ENCODE measurements at places on chromosomes 11 and 22. TPM values are rescaled to one million over a fixed set of nuclear protein-coding genes. Genes with fewer than 3 reads are reported as not detected.

Gene ART1
- total RNA-seq = not detected

Gene KCNE3
- 0.18 TPM for total RNA-seq

Gene STIP1
- total RNA-seq = 363 TPM

Gene GGTLC3
- total RNA-seq = not detected

Gene OR5A1
- total RNA-seq = not detected

Gene SCGB1A1
- total RNA-seq = not detected

Gene TEX12
- total RNA-seq = not detected

Gene VSIG2
- not detected for total RNA-seq

Gene TRIM49
- not detected for total RNA-seq

Gene USP2
- total RNA-seq = 0.18 TPM

Gene TRIM29
- not detected for total RNA-seq

Gene CHADL
- total RNA-seq = 0.28 TPM

Gene EXPH5
- total RNA-seq = 0.56 TPM

Gene APOL6
- 7.2 TPM for total RNA-seq

- no peak for DNase-seq
These were observed 20.5 kb upstream of the FSHB start for GRCh38 chr11:30210357-30210756.

- no peak for DNase-seq
These were observed 7.3 kb downstream of the OAF start for GRCh38 chr11:120217941-120218694.

- no peak for DNase-seq
These were observed 183.5 kb downstream of the DSCAML1 start for GRCh38 chr11:117613521-117613920.

GRCh38 chr11:60753309-60753708 lies 3.4 kb upstream of the MS4A15 start:
- no peak for DNase-seq

- peak; percentile 45 for DNase-seq
These were observed 102.9 kb downstream of the CCDC81 start for GRCh38 chr11:86477495-86478155.

- DNase-seq = no peak
These were observed 73.8 kb upstream of the CRTAM start for GRCh38 chr11:122764371-122765090.

DNA sequence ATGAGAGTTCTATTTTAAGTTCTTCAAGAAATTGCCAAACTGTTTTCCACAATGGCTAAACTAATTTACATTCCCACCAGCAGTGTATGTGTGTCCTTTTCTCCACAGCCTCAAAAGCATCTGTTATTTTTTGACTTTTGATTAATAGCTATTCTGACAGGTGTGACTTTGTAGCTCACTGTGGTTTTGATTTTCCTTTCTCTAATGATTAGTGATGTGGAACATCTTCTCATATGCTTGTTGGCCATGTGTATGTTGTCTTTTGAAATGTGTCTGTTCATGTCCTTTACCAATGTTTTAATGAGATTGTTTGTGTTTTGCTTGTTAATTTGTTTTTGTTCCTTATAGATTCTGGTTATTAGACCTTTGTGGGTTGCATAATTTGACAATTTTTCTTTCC lies 18.0 kb upstream of the RAB38 start:
- DNase-seq = no peak

GRCh38 chr11:64058494-64058893 lies 22.8 kb downstream of the FLRT1 start:
- no peak for DNase-seq

GRCh38 chr22:26045051-26045450 lies 124.2 kb upstream of the SEZ6L start:
- no peak for DNase-seq

- no peak for DNase-seq
These were observed 56.8 kb upstream of the ALX4 start for GRCh38 chr11:44366741-44367140.

DNA sequence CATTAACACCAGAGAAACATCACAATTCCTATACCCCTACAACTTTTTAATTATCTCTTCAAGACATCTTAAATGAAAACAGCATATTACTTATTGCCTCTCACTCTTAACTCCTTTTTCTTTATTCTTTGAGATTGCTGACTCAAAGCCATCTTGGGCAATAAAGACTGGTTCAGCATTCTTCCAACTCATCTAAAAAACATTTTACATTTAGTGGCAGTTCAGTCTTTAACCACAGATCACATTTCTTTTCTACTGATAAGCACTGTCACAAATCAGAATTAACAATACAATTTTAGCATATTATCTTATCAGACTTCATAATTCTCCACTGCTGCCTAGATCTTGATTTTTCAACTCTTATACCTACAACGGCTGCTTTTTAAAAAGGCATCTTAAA lies 34.0 kb downstream of the SIK3 start:
- DNase-seq = peak; percentile 68

- DNase-seq = peak; percentile 79
These were observed 71.7 kb downstream of the AMBRA1 start for GRCh38 chr11:46521961-46522681.

DNA sequence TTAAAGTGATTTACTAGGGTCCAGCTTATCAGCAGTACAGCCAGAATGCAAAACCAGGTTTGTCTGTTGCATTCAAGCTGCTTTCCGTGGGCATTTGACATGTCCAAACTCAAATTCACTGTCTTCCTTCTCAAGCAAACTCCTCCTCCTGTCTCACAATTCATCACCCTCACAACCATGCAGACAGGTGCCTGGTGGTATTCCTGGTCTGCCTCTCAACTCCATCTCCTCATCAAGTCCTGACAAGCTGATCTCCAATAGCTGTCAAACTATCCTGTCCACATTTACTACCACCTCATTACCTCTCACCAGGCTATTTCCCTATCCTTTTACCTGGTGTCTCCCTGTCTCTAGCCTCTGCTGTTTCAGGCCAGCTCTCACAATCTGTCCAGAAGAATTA lies 49.1 kb upstream of the LYVE1 start:
- no peak for DNase-seq

- DNase-seq = no peak
These were observed 18.9 kb downstream of the TOM1 start for GRCh38 chr22:35318346-35319215.

GRCh38 chr11:12224537-12224893 lies 114.1 kb downstream of the MICAL2 start:
- peak; percentile 94 for DNase-seq

GRCh38 chr11:73234471-73235181 lies 16.5 kb downstream of the P2RY2 start:
- DNase-seq = no peak

DNA sequence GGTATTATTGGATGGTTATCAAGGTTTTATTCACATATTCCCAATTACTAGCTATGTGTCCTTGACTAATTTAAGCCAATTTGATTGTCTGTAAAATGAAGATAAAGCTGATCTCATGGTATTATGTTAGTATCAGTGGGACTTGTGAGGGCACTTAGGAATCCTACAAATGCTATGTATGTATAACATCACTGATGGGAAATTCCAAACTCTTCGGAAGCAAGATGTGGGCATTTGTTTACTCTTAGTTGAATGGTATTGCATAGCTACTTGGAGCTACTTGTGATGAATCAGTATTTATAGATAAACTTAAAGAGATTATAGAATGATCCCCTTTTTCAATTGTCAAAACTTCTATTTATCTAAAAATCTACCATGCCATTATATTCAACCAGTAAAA lies 239.9 kb downstream of the CNTN5 start:
- peak; percentile 0 for DNase-seq

DNA sequence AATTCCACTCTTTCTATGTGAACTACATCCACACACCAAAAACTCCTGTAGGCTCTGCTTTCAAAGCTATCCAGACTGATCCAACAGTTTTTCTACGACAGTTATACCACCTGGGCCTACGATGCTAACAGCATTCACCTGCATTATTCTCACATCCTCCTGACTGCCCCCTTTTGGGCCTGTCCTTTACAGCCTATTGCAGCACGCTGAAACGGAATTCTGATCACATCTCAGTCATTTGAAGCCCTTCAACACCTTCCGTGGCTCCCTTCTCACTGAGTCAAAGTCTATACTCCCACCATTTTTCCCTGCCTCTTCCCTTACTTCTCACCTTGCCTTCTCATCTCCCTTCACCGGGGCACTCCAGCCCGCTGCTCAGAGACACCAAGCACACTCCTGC lies 791.3 kb upstream of the KIRREL3 start:
- DNase-seq = no peak

- no peak for DNase-seq
These were observed 79.5 kb upstream of the HMGXB4 start for GRCh38 chr22:35177811-35178210.

DNA sequence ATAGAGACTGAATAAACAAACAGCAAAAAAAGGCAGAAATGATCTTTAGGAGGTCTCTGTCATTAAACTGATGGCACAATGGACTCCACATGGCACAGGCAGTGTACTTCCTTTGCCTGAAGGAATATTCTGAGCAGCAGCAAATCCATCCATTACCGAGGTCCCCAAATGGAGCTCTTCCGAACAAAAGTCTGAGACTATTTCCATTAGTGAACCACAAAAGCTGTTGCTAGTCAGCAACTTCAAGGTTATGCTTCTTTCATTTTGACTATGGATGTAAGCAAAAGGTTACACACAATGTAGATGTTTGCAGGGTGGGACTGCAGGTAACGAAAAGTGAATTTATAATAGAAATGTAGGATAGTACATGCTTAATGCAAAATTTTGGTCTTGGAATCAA lies 14.5 kb downstream of the NARS2 start:
- DNase-seq = no peak

DNA sequence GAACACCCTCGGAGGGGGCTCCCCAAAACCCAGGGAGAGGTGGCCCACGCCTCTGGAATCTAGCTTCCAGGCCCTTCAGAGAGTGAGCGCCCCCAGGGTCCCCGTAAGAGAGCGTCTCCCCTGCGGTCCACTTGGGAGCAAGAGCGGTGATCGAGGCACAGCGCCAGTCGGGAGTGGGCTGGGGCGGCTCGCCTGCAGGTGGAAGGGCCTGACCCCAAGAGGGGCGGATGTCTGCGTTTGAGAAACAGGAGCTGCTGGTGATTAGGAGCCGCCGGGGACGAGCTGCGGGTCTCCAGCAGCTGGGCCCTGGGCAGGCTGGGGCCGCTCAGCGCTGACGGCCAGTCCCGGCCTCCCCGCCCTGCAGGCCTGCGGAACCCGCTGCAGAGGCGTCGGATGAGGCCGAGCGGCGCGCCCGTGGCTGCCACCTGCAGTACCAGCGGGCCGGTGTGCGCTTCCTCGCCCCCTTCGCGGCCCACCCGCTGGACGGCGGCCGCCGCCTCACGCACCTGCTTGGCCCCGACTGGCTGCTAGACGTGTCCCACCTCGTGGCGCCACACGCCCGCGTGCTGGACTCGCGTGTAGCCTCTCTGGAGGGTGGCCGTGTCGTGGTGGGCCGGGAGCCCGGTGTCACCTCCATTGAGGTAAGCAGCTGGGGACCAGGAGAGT lies 10.0 kb downstream of the TMEM132A start:
- no peak for DNase-seq

GRCh38 chr11:59542142-59542810 lies 30.9 kb downstream of the OR4D9 start:
- no peak for DNase-seq

GRCh38 chr11:103870821-103871309 lies 165.6 kb upstream of the DDI1 start:
- no peak for DNase-seq

DNA sequence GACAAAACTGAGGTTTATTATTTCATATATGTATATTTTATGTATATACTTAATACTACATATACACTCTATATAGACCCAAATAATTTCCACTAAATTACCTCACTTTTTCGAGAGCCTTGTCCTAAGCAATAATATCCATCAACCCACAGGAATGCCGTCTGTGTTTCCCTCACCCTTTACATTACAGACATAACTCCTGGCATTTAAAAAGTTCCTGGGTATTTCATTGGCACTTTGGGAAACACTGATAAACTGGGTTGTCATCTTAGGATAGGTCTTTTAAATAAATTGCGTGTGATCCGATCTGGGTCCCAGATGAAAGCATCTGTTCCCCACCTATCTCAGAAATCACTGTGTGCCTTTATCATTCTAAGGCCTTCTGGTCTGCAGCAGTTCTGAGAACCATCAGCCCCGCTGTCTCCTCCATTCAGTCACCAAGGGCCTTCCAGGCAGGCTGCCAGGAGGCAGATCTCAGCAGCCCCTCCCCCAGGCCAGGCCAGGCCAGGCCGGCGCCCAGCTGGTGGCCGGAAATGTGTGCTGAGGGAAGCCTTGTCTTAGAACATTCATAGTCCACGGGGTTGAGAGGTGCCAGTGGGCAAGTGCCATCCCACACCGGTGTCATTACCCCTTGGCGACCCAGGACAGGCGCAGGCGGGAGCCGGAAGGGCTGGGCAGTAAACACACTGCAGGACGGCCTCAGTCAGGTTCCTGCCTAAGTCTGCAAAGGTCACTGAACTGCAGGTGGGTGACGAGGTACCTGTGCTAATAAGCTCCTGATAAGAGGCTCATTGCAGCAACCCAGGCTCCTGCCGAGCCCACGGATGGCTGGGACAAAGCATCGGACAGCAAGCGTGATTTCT lies 3.3 kb downstream of the FGF19 start:
- peak; percentile 75 for DNase-seq

DNA sequence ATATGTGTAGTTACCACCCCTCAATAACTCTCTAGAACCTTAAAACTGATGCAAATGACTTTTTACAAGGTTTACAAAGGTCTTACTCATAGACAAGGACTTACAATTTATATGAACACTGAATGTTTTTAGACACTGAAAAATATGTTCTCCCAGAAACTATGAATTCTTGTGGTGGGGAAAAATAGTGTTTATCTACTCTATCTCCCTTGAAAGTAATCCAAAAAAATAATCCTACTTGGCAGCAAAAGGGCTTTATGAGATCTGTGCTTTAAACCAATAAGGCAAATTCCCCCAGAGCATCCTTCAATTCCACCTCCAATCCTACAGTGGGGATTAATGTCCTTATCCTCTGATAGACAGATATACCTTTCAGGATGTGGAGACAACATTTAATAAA lies 1984.1 kb upstream of the RAG2 start:
- no peak for DNase-seq

- peak; percentile 97 for DNase-seq
These were observed 29.5 kb downstream of the CHEK2 start for GRCh38 chr22:28711820-28712777.

GRCh38 chr11:44760477-44760872 lies 33.7 kb downstream of the TSPAN18 start:
- DNase-seq = no peak

- no peak for DNase-seq
These were observed 9.5 kb downstream of the ALDH3B2 start for GRCh38 chr11:67664696-67665540.

DNA sequence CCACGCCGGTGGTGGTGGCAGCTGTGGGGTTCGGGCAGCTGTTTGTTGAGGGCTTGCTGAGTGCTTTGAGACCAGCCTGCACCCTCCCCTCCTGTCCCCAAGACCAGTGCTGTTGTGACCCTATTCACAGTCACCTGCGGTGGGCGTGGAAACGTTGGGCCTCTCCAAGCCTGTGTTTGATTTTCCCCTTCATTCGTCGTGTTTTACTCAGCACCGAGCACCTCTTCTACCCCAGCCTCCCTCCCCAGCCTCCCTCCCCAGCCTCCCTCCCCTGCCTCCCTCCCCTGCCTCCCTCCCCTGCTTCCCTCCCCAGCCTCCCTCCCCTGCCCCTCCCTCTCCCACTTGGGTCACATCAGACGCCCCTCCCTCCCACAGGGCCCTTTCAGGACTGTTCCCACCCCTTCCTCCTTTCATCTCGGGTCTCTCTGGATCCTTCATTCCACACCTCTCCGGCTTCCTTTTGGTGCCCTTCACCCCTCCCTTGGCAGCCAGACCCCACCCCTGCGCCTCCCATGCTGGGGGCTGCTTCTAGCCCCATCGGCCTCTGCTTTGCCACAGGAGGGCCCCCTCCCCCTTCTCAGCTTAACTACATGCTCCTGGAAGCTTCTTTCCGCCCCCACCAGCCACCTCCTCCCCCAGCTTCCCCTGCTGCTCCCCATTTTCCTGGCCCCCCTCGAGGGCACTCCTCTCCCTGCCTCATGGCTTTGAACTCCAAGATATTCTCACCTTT lies 14.8 kb downstream of the FRMD8 start:
- DNase-seq = no peak
